ENCODE measurements at places on chromosomes 2 and 18.

DNA sequence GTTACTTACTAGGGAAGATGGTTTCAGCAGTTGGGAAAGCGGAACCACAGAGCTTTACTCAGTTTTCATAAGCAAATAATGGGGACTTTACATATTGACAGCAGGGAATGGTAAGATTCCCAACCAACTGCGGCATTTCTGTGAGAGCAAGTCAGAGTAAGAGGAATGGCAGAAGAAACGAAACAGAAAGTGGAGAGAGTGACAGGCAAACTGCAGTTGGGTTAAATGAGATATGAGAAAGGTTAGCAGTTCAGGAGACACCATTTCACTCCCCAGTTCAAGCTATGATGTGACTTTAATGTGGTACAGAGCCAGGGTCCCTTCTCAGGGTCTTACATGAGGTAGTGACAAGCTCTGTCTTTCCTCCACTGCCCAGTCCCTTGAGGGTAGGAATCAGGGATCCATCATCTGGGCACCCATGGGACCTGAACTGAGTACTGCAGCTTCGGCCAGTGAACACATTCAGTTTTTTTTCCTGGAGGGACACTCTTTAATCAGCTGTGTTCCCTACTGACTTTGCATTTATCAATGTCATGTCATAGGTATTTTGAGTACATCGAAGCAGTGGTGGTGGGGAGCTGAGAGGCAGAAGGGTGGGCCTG, 33.0 kb upstream of the GREB1 start:
- DNase-seq: no peak

- DNase-seq: no peak
These were observed 142.3 kb downstream of the HNMT start for GRCh38 chr2:138106606-138107005.

DNA sequence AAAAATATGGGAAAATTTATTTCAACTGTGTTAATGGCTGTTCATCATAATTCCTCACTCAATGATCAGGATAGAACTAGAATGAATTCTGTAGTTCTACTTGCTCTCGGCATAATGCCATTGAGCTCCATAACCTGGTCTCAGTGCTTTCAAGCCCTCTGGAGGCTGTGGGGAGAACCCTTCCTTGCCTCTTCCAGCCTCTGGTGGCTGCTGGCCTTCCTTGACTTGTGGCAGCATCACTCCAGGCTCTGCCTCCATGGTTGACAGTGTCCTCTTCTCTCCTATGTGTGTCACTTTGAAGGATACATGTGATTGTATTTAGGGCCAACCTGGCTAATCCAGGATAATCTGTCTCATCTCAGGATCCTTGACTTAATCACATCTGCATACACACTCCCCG, 26.9 kb upstream of the CABYR start:
- DNase-seq: no peak

DNA sequence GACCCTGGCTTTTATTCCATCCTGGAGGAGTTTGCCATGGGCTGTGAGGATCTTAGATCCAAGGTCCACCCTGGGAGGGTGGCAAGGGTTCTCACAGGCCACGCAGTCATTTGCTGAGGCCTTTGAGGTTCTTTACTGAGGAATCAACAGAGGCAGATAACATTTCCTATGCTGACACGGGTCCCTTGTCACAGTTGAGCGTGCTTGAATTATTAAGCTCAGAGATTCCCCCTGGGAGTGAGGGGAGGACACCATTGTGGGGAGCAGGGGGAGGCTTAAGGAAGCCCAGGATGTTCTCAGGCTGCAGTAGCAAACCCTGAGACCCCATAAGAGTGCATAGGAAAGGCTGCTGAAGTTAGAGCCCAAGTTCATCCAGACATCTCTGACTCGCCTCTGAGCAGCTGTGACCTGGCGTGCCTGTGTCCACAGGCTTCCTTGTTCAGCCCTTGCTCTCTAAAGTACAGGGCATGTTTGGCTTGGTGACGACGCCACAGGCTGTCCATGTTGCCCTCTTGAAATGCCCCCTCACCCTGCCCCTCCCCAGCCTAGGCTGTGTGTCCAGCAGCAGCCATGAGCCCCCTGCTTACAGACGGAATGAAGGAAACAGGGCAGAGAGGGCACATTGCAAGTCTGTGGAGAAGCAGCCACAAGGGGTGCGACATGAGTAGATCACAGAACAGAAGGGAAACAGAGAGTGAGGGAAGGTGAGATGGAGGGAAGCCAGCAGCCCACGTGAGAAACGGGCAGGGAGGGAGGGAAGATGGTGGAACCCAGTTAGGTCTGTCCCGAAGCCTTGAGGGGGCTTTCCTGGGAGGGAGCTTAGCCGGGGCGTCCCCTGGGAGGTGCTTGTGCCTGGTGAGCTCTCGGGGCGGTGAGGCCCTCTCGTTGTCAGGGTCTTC, 34.0 kb downstream of the NAPG start:
- no peak for DNase-seq

DNA sequence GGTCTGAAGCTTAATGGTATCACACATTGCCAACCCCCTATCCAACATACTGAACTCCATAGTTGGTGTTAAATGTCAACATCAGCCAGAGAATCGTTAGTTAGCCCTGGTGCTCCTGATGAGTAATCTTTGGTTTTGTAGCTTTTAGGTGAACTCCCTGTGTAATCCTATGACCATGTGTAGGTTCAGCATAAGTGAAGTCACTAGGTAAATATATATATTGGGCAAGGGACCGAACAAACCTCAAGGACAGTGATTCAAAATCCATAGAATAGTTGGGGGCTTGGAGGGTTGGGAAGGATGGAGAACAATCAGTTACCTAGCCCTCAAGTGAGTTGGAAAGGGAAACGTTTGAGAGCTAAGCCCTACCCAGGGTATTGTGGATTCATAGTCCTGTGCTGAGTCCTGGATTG, 16.0 kb upstream of the AP1S3 start:
- DNase-seq: no peak

DNA sequence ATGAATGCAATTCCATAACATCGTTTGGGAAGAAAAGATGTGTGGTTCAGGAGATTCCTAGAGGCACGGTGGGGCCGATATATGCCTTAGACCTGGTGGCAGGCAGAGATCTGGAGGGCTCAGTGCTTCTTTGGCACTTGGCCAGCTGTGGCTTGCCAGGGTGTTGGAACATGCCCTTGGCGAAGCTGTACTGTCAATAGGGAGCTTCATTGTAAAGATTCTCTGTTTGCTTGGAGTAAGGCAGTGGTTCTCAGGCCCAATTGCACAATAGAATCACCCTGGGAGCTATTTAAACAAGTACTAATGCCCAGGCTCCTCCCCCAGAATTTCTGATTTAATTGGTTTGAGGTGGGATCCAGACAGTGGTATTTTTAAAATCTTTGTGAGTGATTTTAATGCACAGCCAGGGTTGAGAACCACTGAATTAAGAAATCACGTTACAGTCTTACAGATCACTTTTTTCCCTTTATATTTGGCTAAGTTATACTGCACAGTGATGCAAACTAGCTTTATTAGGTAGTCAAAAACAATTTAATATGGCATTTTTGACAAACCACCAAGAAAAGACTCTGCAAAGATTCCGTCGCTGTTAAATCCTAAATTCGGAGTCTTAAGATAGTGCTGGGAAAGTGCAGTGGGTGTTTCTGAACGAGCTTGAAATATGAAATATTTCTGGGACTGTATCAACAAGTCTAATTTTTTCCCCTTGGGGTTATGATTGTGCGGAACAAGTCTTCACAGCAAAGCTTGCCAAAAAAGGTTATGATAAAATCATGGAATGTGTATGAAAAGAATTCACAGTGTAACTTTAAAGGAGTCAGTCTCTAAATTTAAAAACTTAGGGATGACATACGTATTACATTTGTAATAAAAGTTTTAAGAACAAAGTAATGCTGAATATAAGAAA, 78.0 kb downstream of the CRIM1 start:
- DNase-seq: no peak

DNA sequence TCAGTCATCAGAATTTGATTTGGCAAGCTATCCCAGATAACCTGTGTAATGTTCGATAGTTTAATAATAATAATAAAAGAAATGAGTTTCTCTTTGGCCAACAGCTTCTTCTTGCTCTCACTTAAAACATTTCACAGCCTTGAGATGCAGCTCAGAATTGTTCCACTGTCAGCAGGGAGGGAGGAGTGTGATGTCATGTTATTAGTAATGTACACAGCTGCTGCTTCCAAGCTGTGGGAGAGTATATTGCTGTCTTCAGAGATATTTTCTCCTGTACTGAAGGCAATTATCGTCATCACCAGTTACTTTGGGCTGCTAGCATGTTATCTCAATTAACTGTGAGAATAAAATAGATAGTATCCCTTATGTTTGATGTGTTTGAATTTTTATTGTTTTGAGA, 146.9 kb upstream of the MAP3K20 start:
- no peak for DNase-seq

GRCh38 chr2:72222829-72223564, 75.3 kb upstream of the CYP26B1 start:
- no peak for DNase-seq

GRCh38 chr18:79612291-79613108, 67.1 kb upstream of the CTDP1 start:
- no peak for DNase-seq

DNA sequence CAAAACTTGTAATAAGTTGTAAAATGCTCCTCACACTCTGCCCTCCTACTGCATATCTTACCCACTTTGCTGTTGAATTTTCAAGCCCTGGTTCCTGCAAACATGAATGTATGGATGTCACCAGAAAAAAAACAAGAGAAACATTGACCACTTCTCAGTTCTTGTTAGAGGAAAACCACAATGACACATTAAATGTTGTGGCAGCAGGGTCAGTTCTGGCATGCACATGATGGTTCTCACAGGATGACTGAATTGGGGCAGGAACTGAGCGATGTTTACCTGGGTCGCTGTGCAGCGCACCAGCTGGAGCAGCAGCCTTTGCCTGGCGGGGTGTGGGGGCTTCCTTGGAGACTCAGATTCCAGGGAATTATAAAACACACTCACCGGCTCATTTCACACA, 14.0 kb upstream of the PRKCE start:
- no peak for DNase-seq

- DNase-seq: no peak
These were observed 493.7 kb upstream of the CDH7 start for GRCh38 chr18:65257149-65257548.

- DNase-seq: no peak
These were observed 10.9 kb downstream of the MAT2A start for GRCh38 chr2:85549826-85550225.

DNA sequence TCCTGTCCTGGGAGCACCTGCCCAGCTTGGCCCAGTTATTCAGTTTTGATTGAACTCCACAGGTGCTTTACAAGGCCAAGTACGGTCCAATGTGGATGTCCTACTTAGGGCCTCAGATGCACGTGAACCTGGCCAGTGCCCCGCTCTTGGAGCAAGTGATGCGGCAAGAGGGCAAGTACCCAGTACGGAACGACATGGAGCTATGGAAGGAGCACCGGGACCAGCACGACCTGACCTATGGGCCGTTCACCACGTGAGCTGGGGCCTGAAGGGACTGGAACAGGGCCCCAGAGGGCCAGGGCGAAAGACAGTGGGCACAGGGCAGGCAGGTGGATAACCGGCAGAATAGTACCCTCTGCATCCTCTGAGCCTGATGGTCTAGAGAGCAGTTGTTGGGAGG, 22.1 kb downstream of the PRKAG3 start:
- no peak for DNase-seq

- no peak for DNase-seq
These were observed 18.6 kb downstream of the NPC1 start for GRCh38 chr18:23567671-23568070.

DNA sequence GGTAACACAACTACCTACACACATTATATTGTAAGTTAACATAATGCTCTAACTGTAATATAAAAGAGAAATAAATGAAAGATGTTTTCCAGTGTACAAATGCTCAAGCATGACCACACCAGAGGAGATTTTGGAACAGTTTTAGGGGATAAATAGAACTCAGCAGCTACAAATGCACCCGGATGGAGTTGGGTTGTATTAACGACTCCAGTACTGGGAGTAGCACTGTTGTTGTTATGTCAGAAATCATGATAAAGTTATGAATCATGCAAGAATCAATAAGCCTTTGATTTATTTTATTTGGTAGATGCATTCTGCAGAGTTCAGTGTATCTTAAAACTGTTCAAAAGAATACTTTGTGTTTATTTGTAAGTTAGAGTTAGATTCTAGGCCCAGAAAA, 126.9 kb downstream of the MAP3K20 start:
- DNase-seq: no peak

GRCh38 chr2:242038166-242038927, 168.8 kb downstream of the RTP5 start:
- no peak for DNase-seq

DNA sequence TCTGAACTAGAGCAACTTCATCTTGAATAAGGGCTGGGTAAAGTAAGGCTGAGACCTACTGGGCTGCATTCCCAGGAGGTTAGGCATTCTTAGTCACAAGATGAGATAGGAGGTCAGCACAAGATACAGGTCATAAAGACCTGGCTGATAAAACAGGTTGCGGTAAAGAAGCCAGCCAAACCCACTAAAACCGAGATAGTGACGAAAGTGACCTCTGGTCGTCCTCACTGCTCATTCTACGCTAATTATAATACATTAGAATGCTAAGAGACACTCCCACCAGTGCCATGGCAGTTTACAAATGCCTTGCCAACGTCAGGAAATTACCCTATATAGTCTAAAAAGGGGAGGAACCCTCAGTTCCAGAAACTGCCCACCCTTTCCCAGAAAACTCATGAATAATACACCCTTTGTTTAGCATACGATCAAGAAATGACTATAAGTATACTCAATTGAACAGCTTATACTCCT, 109.1 kb downstream of the FIGN start:
- no peak for DNase-seq

- no peak for DNase-seq
These were observed 140.9 kb upstream of the CAPN13 start for GRCh38 chr2:30948130-30948529.

- no peak for DNase-seq
These were observed 55.8 kb upstream of the ALPP start for GRCh38 chr2:232322560-232323327.

- DNase-seq: no peak
These were observed 40.3 kb downstream of the PLA2R1 start for GRCh38 chr2:160022162-160022561.

DNA sequence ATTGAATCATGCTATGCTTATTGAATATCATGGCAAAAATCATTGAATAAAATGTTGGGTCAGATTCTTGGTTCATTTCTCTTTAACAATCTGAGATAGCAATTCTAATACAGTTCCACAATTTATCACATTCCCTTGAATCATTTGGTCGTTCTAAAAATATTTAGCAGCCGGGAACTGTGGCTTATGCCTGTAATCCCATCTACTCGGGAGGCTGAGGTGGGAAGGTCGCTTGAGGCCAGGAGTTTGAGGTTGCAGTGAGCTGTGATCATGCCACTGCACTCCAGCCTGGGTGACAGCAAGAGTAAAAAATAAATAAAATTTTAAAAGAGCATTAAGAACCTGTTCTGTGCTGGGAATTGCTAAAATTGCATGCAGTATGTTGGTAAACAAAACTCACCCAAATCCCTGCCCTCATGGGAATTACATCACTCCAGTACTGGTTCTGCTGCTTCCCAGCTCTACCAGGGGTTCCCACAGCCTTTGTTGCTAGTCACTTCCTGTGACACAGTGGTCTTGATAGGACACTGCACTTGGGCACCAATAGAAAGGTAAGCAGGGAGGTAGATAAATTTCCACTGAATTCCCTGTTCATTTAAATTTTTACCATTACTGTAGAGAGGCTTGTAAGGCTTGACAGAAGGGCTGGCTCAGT, 200.4 kb downstream of the CTNNA2 start:
- DNase-seq: no peak

GRCh38 chr2:152890736-152891135, 172.3 kb downstream of the ARL6IP6 start:
- no peak for DNase-seq

All from stimulated activated CD8-positive, alpha-beta memory T cell treated with anti-CD3 and anti-CD28 coated beads, Interleukin-15, amount 100 ng/mL, for 1 hour (primary cell).